ENCODE measurements at places on chromosomes 11 and 22. TPM values are rescaled to one million over a fixed set of nuclear protein-coding genes. Genes with fewer than 3 reads are reported as not detected.

DNA sequence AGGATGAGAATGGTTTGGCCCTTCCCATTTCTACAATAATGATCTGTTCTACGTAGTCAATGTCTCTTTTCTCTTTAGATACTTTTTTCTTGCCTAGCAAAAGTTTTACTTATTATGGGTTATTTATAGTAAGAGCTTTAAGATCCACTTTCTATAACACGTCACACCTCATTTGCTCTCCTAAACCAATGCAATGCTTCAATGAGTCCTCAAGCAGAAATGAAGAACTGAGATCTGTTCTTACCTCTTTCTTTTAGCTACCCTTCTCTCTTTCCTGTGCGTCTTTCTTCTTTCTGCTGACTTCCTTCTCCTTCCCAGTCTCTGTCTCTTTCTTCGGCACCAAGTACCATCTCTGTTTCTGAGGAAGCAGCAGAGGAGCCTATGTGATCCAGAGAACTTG is 61.8 kb downstream of the SNX19 start:
- no peak for DNase-seq

- no peak for DNase-seq
Measured at GRCh38 chr11:46513934-46514342, 79.9 kb downstream of the AMBRA1 start.

DNA sequence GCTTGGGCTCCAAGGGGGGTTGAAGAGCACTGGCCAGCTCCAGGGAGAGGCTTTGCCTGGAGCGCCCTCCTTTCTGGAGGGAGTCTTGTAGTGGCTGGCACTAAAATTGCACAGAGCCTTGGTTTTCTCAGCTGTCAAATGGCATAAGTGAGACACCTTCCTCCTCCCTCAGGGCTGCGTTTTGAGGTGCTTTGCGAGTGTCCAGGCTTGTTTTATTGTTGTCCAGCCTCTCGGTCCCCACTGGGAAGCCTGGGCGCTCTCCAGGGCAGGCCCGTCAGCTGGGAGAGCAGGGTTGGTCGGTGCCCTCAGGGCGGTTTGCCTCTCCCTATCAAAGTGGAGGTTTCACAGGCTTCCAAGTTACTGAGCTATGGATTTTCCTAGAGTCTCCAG is 149.3 kb upstream of the B3GAT1 start:
- no peak for DNase-seq

- peak; percentile 43 for DNase-seq
Measured at GRCh38 chr11:130527636-130528297, 79.3 kb downstream of the ADAMTS15 start.

C11orf87 gene
- total RNA-seq: not detected

Measured in endodermal cell (in vitro differentiated cells).